ENCODE measurements at places on chromosomes 2 and 18.

DNA sequence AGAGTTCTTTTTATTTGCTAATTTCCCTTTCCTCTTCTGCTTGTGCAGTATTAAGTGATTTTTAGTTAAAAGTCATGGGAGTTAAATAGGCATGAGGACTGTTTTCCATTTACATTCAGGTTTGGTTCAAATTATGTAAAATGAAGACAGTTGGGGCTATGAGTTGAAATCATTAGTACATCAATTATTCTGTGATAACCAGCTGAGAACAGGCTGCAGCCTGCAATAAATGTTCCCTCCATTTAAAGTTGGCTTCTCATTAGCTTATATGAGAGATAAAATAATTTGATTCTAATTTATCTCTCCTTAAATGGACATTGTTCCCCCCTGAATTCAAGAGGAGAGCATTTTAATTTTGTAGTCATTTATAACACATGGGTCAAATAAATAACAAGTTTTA lies 48.3 kb downstream of the RHBDD1 start:
- no peak for DNase-seq

DNA sequence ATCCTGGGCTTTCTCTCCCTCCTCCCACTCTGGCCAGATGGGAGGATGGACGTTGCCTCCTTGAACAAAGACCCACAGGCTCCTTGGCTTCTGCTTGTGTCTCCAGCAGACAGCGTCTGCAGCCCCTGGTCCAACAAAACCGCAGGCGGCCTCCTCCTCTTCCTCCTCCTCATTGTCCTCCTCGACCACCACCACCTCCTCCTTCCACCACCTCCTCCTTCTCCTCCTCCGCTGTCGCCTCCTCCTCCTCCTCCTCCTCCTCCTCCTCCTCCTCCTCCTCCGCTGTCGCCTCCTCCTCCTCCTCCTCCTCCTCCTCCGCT lies 45.7 kb upstream of the ALPP start:
- DNase-seq: no peak

DNA sequence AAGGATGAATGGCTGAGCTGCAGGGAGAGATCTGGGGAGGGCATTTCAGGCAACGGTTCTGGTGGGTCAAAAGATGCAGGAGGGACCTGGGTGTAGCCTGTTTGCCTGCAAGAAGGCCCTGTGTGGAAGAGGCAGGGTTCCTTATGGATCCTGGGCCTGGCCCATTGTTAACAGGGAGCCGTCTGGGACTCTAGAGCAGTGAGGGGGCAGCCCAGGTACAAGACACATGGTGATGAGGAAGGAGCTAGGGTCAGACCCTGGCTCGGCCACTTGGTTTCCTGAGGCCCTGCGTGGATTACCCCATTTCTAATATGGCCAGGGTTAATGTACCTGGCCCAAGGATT lies 124.9 kb downstream of the GLI2 start:
- no peak for DNase-seq

GRCh38 chr2:221553333-221553732 lies 18.8 kb downstream of the EPHA4 start:
- no peak for DNase-seq

- DNase-seq: no peak
Observed at GRCh38 chr2:149738767-149739166, 151.2 kb upstream of the MMADHC start.

DNA sequence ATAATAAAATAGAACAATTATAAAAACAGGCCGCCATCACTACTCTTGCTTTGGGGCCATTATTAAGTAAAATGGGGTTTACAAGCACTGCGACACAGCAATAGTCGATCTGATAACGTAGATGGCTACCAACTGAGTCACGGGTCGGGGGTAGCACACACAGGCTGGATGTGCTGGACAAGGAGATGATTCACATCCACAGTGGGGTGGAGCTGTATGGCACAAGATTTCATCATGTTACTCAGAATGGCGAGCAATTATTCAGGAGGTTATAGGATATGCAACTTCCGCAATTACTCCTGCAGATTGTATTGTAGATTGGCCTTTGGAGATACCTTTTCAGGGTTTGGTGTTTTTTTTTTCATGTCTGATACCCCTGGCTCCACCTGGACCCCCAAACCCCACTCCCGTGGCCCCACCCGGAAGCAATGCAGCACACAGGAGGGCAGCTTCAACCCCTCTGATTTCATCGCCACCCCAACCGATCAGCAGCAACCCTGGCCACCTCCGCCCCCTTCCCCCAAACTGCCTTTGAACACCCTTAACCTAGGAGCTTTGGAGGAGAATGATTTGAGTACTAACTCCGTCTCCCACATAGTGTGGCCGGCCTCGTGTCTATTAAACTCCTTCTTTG lies 21.4 kb upstream of the MLPH start:
- DNase-seq: no peak

DNA sequence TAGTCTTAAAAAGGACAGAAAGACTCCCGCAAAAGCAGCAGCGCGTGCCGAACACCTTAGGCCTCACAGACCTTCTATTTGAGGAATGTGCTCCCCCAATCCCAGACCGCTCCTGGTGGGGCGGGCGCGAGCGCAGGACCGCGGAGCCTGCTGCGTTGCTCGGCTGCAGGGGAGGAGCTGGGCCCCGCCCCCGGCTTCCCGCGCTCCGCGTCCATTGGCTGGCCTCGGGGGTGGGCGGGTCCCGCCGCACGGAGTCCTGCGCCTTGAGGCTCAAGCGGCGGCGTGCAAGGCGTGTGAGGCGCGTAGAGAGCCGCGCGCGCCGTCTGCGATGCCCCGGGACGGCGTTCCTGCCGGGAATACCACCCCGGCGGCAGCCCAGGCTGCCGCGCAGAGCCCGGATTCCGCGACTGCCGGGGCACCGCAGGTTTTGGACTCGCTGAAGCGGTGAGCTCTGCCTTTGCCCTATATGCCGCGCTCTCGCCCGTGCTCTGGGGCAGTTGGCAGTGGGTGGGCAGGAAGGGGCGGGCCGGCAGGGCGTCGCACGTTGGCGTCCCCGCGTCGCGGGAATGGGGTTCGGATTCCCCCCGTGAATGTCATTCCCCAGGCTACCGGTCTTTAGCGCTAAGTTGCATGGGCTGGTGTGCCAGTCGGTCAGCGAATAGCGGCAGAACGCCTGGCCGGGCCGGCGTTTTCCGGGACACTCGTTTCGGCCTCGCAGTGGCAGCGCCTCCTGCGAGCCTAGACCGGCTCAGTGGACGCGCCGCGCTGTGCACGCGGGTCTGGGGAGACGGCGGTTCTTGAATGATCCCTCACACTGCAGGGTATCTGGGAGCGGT lies 49.6 kb upstream of the PAIP2B start:
- DNase-seq: peak; percentile 85

- no peak for DNase-seq
Observed at GRCh38 chr2:6647046-6647445, 218.7 kb downstream of the CMPK2 start.

GRCh38 chr2:217289907-217290280 lies 430.0 kb upstream of the TNP1 start:
- no peak for DNase-seq

GRCh38 chr2:72965016-72965415 lies 47.7 kb downstream of the EMX1 start:
- no peak for DNase-seq

DNA sequence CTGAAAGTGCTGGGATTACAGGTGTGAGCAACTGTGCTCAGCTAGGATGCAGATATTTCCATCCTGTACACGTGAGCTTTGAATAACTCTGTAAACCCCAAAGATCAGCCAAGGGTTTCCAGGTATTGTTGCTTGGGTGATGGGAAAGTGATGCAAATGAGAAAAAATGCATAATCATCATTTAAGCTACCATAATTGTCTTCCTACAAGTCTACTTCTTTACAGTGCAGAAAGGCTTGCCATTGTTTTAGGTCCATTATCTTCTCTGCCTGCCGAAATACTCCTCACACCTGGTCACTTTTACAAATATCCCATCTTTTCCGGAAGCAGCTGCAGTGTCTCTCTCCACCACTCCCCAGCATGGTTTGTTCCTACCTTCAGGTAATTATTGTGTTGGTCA lies 259.8 kb upstream of the CCDC68 start:
- DNase-seq: no peak

GRCh38 chr2:61454383-61454782 lies 16.5 kb downstream of the USP34 start:
- DNase-seq: no peak

- DNase-seq: no peak
Observed at GRCh38 chr2:24652265-24653182, 140.7 kb downstream of the PTRHD1 start.

- DNase-seq: no peak
Observed at GRCh38 chr18:63553081-63553480, 10.9 kb downstream of the SERPINB12 start.

GRCh38 chr2:178152033-178152432 lies 39.8 kb downstream of the RBM45 start:
- DNase-seq: no peak

GRCh38 chr2:209209943-209210342 lies 213.9 kb upstream of the MAP2 start:
- DNase-seq: no peak

GRCh38 chr2:60033325-60033724 lies 520.1 kb downstream of the BCL11A start:
- DNase-seq: no peak

DNA sequence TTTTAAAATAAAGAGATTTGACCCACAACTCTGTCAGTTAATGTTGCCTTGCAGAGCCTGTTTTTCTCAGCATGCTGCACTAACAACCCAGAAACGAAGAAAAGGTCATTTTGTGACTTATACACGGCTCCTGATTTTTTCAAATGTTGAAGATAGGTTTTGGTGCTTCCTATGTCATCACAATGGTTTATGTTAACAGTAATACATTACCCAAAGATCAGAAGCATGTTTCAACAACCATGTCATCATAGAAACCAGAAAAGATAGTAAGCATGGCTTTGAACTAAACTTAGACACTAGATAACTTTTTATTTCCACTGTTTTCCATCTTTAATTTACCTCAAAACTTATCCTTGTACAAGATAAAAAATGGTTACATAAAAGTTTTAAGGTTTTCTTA lies 10.1 kb downstream of the BAZ2B start:
- no peak for DNase-seq

DNA sequence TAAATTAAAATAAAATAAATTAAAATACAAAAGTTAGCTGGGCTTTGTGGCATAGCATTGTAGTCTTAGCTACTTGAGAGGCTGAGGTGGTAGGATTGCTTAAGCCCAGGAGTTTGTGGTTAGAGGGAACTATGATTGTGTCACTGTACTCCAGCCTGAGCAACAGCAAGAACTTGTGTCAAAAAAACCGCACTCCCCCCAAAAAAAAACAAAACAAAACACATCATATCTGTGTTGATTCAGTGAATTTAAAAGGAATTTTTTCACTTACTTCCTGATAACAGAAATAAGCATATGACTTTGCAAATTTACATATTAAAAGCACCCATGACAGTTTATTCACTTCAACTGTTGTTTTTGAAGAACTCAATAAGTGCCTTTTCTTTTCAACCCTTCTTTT lies 68.1 kb upstream of the PELI1 start:
- DNase-seq: no peak

DNA sequence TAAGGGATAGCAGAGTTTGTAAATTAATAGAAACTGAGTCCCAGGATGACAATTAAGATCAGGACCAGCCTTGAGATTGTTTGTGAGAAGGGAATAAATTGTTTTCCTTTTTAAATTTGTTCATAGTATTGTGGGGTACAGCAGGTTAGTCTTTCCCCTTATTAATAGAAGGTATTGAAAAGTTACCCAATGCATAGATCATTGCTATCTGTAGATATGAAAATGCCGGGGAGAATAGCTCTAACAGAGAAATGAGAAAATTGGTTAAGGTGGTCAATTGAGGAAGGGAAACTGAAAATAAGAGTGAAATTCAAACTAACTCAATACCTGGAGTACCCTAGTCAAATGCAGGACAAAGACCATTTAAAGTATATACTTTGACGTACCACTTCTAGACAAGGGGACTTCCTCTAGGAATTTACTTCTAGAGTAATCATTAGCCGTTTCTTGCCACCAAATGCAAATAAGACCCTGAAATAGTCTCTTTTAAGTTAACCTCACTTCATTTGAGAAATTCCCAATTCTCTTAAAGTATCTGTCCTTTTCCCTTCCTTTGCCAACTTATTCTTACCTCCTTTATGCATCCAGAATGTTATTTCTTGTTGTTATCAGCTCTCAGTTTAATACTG lies 1224.4 kb upstream of the LRRTM1 start:
- DNase-seq: no peak

- DNase-seq: no peak
Observed at GRCh38 chr2:190540048-190540447, 5.5 kb upstream of the NEMP2 start.

DNA sequence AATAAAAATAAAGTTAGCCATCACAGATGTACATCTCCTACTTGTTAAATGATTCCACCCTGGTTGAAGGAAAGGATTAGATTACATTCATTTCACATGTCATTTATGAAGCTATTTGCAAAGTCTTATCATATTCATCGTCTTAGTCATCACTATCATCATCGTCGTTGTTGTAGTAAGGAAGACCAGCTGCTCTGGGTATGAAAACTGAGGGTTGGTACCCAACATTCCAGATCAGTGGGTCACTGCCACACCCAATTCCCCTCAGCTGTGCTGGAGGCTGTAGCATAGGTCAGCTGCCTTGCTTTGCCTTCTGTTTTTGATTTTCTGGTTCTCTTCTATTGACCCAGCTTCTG lies 20.9 kb upstream of the CCBE1 start:
- no peak for DNase-seq

Measured in stimulated activated CD4-positive, alpha-beta T cell treated with anti-CD3 and anti-CD28 coated beads, Interleukin-12 subunit alpha, Interleukin-12 subunit beta, amount 100 ng/mL, for 24 hours (primary cell).